ENCODE measurements at places on chromosomes 3 and 15.
A peak's percentile ranks its signal among the peaks of the same experiment; 100 is the strongest.

- DNase-seq = no peak
Observed at GRCh38 chr3:55619046-55619808, 132.1 kb upstream of the WNT5A start.

GRCh38 chr15:65580287-65580686, 30.6 kb downstream of the INTS14 start:
- no peak for DNase-seq

DNA sequence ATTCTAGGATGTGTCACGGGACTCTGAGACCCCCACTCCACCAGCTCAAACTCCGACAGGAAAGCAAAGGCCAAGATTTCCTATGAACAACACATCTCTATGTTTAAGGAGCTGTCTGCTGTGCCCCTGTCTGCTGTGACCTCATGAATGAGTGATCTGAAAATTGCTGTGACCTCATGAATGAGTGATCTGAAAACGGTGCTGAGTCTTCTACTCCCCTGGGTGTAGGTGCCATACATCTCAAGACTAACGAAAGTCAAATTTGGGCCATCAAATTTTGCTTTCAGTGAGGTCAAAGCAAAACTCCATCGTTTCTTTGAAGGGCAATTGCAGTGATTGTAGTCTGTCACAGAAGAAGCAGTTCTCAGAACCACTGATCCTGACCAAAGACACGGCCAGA, 24.4 kb downstream of the IL5RA start:
- DNase-seq = no peak

- DNase-seq = peak; percentile 51
Observed at GRCh38 chr15:80059786-80060355, 395 bp downstream of the ZFAND6 start.
